Stimulated activated effector memory CD8-positive, alpha-beta T cell treated with anti-CD3 and anti-CD28 coated beads, Interleukin-12 subunit alpha, Interleukin-12 subunit beta, amount 100 ng/mL, for 72 hours (primary cell): ENCODE measurements at places on chromosomes 11 and 22.

GRCh38 chr22:45775569-45776312, 104.1 kb downstream of the ATXN10 start:
- no peak for DNase-seq

DNA sequence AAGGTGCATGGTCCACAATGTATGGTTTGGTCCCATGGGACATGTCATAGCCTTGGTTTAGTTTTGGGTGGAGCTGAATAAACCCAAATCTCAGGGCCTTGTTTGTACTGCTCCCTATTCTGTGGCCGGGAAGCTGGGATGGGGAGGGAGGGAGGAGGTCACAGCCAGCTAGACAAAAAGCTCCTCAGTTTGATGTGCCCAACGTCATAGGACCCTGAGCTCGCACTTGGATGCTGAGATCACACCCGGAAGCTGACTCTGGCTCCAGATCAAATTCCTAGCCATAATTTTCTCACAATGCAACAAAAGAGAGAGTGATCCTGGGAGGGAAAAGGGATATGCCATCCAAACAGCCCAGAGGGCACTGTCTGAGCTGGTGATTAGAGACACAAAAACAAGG, 1.5 kb downstream of the HSPB2 start:
- DNase-seq = no peak

DNA sequence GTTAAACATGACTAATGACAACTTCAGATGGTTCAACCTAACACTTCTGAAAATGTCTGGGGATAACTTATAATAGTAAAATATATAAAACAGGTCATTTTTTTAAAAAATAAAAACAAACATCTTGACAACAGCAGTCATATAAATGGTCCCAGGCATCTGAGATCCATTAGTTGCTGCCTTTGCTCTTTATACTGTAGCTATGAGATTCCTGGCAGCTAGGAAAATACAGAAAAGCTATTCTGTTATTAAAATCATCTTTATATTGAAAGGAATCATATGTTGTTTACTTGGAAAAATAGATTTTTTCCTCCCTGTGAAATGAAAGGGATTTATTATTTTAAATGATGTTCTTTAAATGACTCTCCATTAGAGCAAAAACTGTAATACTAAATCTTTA, 55.7 kb upstream of the DEUP1 start:
- DNase-seq = no peak

- DNase-seq = no peak
These were observed 42.4 kb upstream of the KCNQ1OT1 start for GRCh38 chr11:2742201-2742600.

DNA sequence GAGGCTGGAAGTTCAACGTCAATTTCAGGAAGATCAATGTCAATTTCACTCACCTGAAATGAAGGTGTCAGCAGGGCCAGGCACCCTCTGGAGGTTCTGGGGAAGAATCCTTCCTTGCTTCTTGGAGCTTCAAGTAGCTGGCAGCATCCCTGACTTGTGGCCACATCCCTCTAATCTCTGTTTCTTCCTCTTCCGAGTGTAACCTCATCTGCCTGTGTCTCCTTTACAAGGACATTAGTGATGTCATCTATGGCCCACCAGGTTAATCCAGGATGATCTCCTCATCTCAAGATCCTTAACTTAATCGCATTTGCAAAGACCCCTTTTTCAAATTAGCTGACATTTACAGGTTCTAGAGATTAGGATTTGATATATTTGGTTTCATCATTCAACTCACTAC, 240.8 kb upstream of the MTNR1B start:
- DNase-seq = no peak

DNA sequence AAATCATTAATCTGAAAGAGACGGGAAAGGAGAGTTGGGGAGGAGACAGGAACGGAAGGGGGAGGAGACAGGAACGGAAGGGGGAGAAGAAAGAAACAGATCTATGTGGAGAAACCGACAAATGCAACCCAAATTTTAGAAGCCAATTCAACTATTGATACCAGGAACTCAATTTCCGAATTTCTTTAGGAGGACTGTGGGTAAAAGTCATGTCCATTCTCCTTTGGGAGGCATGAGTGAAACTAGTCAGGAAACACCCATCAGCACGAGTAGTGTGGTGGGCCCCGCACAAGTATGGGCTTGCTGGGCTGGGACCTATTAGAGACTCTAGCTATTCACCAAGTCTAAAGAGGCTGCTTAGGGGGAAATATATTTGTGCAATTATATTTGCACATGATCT, 18.1 kb downstream of the ANO3 start:
- no peak for DNase-seq

DNA sequence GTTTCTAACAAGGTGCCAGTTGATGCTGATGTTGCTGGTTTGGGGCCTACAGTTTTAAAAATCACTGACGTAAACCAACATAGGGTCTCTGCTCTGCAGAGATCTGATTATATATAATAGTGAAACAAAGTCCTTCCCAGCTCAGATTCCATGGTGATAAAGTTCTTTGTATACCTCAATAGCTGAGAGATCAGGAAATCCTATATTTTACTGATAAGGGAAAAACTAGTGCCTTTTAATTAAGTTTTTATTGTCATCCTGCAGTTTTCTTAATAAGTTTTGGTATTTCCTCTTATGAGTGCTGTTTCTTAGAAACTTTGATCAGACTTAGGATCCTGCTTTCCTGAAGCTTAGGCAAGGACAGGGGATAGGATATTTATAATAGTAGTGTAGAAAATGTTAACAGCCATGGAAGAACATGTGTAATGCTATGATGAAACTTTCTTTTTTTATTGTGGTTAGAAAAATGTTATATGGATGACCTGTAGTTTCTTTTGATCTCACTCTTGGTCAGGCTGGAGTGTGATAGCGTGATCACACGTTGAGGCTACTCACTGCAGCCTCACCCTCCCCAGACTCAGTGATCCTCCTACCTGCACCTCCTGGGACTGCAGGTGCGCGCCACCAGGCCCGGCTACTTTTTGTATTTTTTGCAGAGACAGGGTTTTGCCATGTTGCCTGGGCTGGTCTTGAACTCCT, 14.1 kb downstream of the CAPRIN1 start:
- no peak for DNase-seq

DNA sequence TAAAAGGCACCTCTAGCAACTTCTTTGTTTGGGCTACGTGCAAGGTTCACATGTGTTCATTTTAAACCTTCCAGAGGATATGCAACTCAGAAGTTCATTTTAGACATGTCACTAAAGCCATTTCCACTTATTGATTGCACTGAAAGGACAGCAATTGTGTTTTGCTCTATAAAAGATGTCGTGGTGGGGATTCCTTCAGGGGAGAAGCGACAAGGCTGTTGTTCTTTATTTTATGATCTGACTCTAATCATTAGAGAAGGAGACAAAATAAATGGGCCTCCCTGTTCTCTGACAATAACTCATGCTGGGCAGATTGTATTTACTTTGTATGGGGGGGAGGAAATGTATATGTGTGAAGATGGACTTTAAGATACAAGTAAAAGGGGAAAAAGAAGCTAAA, 370.1 kb upstream of the ARHGAP42 start:
- DNase-seq = no peak
